ENCODE measurements at places on chromosomes 12 and 14. TPM values are rescaled to one million over a fixed set of nuclear protein-coding genes. Genes with fewer than 3 reads are reported as not detected.

TAS2R30 gene
- total RNA-seq, result not detected

EMP1 gene
- total RNA-seq, result 172 TPM

OR4E2 gene
- not detected for total RNA-seq

PTHLH gene
- 17.9 TPM for total RNA-seq

POTEG gene
- 0.06 TPM for total RNA-seq

GRIP1 gene
- 6.4 TPM for total RNA-seq

PLA2G1B gene
- total RNA-seq, result not detected

FAM186B gene
- 0.16 TPM for total RNA-seq

LHX5 gene
- total RNA-seq, result 0.07 TPM

ENDOU gene
- total RNA-seq, result not detected

ASCL1 gene
- total RNA-seq, result not detected

PLBD1 gene
- total RNA-seq, result 6.3 TPM

MRPL52 gene
- total RNA-seq, result 195 TPM

TMEM63C gene
- total RNA-seq, result 1.8 TPM

COCH gene
- total RNA-seq, result 27.1 TPM

KRT73 gene
- not detected for total RNA-seq

SLC4A8 gene
- 0.74 TPM for total RNA-seq

RNASE7 gene
- total RNA-seq, result not detected

TMEM52B gene
- 0.08 TPM for total RNA-seq

SLC22A17 gene
- 6.6 TPM for total RNA-seq

ATP5F1B gene
- 886 TPM for total RNA-seq

OTOGL gene
- total RNA-seq, result not detected

GLI1 gene
- total RNA-seq, result 8.1 TPM

MUCL1 gene
- total RNA-seq, result not detected

PPP1R36 gene
- 0.29 TPM for total RNA-seq

NXPH4 gene
- 5.1 TPM for total RNA-seq

MMP17 gene
- total RNA-seq, result 10.1 TPM

CDCA3 gene
- total RNA-seq, result 77.4 TPM

TSPAN8 gene
- 0.65 TPM for total RNA-seq

TPH2 gene
- total RNA-seq, result not detected

SIX1 gene
- 6.2 TPM for total RNA-seq

KRT3 gene
- 0.08 TPM for total RNA-seq

DAO gene
- not detected for total RNA-seq

EXOC3L4 gene
- 0.82 TPM for total RNA-seq

ACSM4 gene
- not detected for total RNA-seq

FAM181A gene
- total RNA-seq, result not detected

CCDC175 gene
- total RNA-seq, result not detected

CLEC1B gene
- total RNA-seq, result not detected

Measured in A549 treated with GW870086 at 1 μM for 4 hours (cell line).